ENCODE measurements at places on chromosomes 11 and 22.

GRCh38 chr11:76706667-76707066 lies 36.1 kb upstream of the LRRC32 start:
- no peaks in the 10 kb centered on the region for H3K36me3 ChIP-seq
- H3K4me3 ChIP-seq, result no peak overlapping the region
- peaks cover 9% of the 10 kb centered on the region for H3K27me3 ChIP-seq

DNA sequence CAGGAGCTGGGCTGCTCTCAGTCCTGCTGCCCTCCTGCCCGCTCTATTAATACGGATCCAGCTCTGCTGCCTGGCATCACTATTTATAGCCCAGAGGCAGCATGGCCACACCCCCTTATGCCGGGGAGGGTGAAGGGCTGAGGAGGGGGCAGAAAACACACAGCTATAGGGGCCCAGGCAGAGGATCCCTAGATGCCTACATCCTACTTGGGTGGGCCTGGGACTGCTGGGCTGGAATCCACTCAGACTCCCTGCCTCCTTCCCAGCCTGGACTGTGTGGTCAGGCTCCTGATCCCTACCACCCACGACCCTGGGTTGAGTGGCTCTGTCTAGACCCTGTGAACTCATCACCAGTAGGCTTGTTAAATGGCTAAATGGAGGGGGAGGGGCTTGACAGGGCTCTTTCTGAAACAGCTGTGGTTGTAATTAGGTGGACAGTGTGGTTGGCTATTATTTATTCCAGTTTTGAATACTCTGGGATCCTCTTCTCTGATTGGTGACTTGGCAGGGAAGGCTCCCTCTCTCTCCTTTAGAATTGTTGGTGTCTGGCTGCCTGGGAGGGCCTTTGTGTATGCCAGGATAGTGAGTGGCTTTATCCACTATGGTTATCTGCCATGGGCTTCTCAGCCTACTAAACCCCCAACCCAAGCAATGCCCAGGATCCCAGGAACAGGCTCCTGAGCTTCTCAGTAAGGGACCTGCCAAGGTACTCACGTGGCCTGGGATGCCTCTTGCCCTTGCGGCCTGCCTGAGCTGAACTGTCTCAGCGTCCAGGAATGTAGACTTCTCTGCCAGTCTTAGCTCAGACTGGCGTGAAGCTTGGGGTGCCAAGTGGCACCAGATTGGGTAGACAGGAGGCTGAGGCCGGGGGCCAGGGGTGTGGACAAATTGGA lies 15.2 kb downstream of the PHLDB1 start:
- H3K4me1 ChIP-seq, result peaks cover 9% of the 10 kb centered on the region
- H3K36me3 ChIP-seq, result no peaks in the 10 kb centered on the region
- DNase-seq, result no peak
- no peak overlapping the region for H3K27ac ChIP-seq
- H3K4me3 ChIP-seq, result no peak overlapping the region
- peaks cover 14% of the 10 kb centered on the region for H3K27me3 ChIP-seq

- no peaks in the 10 kb centered on the region for H3K27me3 ChIP-seq
- H3K4me1 ChIP-seq, result peaks cover 33% of the 10 kb centered on the region
- H3K4me3 ChIP-seq, result no peak within 1 kb of the TSS
- peak within 1 kb of the TSS; percentile 55 for H3K27ac ChIP-seq
Observed at GRCh38 chr22:25741692-25742626, at the start of gene MYO18B. Gene MYO18B, plus strand, starts transcription at chr22:25742188. Its CDS starts 18,905 bp downstream, at chr22:25761093.

GRCh38 chr11:29129844-29130243 lies 887.0 kb downstream of the KCNA4 start:
- H3K4me1 ChIP-seq, result no peaks in the 10 kb centered on the region
- no peak for DNase-seq
- no peaks in the 10 kb centered on the region for H3K27me3 ChIP-seq
- no peak overlapping the region for H3K4me3 ChIP-seq
- no peaks in the 10 kb centered on the region for H3K36me3 ChIP-seq
- no peak overlapping the region for H3K27ac ChIP-seq

DNA sequence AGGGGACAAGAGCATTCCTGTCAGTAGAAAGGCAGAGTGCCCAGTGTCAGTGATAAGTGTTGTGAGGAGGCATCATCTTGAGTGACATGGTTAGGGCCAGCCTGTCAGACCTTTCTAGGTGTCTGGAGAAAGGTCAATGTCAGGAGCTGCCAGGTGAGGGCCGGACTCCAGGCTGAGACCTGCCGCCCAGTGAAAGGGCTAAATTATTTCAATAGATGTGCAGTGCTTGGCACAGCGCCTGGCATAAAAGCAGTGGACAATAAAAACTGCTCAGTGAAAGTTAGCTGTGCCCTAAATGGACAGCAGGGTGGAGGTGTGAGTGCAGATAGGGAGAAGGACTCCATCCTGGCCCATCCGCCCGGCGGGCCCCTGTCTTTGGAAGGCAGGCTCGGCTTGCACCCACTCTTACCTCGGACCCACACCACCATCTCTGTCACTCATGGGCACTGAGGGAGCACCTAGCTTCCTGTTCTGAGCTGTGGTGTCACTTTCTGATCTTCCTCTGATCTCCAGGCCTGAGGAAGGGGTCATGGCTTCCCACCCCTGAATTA lies 23.5 kb upstream of the WNT11 start:
- peaks cover 35% of the 10 kb centered on the region for H3K4me1 ChIP-seq
- H3K4me3 ChIP-seq, result no peak overlapping the region
- DNase-seq, result no peak
- H3K36me3 ChIP-seq, result no peaks in the 10 kb centered on the region

DNA sequence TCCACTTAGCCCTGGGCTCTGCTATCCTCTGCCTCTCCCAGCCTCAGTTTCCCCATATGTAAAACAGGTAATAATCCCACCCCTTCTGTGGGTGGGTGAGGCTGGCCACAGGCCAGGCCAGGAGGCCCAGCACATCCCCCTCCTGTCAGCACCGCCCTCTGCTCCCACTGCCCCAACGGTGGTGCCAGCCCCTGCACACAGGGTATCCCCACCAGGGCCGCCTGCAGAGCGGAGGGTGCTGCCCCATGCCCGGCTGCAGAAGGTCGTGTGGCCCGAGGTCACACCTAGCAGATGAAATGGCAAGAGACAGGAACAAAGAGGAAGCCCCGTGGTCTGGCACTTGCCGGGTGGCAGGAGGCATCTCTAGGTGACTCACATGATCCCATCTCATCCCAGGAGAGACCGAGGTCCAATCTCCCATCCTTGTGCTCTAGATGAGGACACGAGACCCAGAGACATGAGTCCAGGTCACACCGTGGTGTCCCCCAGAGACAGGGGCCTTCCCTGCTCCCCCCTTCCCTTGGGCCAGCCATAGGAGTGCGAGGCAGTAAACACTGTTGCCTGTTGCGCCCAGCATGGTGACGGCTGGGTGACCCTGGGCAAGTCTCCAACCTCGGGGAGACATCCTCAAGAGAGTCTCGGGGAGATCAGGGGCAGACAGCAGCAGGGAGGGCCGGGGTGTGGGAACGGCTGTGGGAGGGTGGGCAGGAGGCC lies 27.2 kb upstream of the PPARA start:
- H3K36me3 ChIP-seq, result no peaks in the 10 kb centered on the region
- H3K27me3 ChIP-seq, result no peaks in the 10 kb centered on the region
- H3K27ac ChIP-seq, result peak overlapping the region; percentile 38
- H3K4me3 ChIP-seq, result no peak overlapping the region
- no peak for DNase-seq
- no peaks in the 10 kb centered on the region for H3K4me1 ChIP-seq

DNA sequence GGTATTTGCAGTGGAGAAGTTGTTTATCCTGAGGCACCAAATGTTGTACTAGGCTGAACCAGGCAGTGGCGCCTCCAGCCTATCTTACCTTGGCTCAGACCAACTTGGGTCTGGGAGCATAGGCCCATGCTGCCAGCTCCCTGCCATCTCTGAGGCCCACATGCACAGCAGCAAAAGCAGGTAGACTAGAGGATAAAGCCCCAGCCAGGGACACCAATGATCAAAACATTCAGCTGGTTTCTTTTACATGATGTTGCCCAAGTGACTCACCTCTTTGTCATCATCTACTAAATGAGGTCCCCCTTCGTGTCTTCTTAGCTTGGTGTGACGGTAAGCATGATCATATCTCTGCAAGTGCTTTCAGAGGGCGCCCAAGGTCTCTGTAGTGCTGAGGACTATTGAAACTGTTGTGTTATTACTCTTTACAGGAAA lies 112.1 kb upstream of the DRD2 start:
- no peak overlapping the region for H3K4me3 ChIP-seq
- H3K4me1 ChIP-seq, result no peaks in the 10 kb centered on the region
- peaks cover 9% of the 10 kb centered on the region for H3K27me3 ChIP-seq
- no peaks in the 10 kb centered on the region for H3K36me3 ChIP-seq
- H3K27ac ChIP-seq, result peak overlapping the region; percentile 56
- peak; percentile 62 for DNase-seq

DNA sequence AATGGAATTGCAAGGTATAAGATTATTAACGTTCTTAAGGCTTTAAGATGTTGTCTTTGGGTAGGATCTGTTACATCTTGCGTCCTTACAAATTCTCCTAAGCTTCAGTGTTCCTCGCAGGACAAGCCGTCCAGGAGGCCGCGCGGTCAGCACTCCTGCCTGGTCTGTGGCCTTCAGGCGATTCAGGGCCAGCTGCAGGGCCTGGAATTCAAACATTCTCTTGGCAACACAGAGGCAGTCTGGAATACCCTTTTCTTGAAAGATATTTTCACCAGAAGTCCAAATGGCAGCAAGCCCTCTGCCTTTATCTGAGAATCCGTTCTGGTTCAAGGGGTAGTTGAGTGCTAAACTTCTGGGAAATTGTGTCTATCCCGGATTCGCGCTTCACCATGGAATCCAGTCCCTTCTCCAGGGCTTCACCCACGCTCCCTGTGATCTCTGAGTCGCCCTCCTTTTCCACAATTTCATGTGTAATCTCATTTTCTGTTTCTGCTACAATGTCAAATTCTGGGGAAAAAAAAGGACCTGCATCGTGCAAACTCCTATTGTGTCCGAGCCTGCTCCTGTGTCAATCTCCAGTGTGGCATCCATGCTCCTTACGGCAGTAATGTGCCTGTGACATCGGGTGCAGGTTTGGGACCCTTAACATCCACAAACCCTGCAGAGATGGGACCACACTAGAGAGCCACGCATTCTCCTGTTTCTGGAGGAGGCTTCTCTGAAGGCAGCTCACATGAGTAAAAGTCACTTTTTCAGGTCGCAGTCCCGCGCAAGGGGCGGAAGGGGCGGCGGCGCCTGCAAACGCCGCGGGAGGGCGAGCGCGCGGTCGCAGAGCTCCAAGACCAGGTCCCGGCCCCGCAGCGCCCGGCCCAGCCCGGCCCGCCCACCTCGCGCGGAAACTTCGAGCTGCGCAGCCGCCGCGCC lies 25.4 kb upstream of the SORL1 start:
- H3K27ac ChIP-seq, result peak overlapping the region; percentile 11
- peak; percentile 68 for DNase-seq
- H3K36me3 ChIP-seq, result peaks cover 1% of the 10 kb centered on the region
- H3K27me3 ChIP-seq, result no peaks in the 10 kb centered on the region

- no peak overlapping the region for H3K27ac ChIP-seq
- H3K27me3 ChIP-seq, result no peaks in the 10 kb centered on the region
- H3K36me3 ChIP-seq, result no peaks in the 10 kb centered on the region
- DNase-seq, result no peak
- no peak overlapping the region for H3K4me3 ChIP-seq
Observed at GRCh38 chr11:118628861-118629549, 21.6 kb downstream of the PHLDB1 start.

- DNase-seq, result no peak
- H3K27me3 ChIP-seq, result no peaks in the 10 kb centered on the region
- no peak overlapping the region for H3K4me3 ChIP-seq
- H3K36me3 ChIP-seq, result no peaks in the 10 kb centered on the region
Observed at GRCh38 chr11:99098258-99098657, 77.5 kb downstream of the CNTN5 start.

- H3K4me1 ChIP-seq, result peaks cover 22% of the 10 kb centered on the region
- DNase-seq, result no peak
- peak overlapping the region; percentile 98 for H3K27ac ChIP-seq
- no peaks in the 10 kb centered on the region for H3K27me3 ChIP-seq
Observed at GRCh38 chr11:58576887-58577471, 1.3 kb upstream of the LPXN start.

- no peaks in the 10 kb centered on the region for H3K27me3 ChIP-seq
- H3K36me3 ChIP-seq, result peaks cover 45% of the 10 kb centered on the region
- H3K4me1 ChIP-seq, result peaks cover 9% of the 10 kb centered on the region
- H3K27ac ChIP-seq, result no peak overlapping the region
Observed at GRCh38 chr11:111797145-111797581, 31.0 kb upstream of the PPP2R1B start.

DNA sequence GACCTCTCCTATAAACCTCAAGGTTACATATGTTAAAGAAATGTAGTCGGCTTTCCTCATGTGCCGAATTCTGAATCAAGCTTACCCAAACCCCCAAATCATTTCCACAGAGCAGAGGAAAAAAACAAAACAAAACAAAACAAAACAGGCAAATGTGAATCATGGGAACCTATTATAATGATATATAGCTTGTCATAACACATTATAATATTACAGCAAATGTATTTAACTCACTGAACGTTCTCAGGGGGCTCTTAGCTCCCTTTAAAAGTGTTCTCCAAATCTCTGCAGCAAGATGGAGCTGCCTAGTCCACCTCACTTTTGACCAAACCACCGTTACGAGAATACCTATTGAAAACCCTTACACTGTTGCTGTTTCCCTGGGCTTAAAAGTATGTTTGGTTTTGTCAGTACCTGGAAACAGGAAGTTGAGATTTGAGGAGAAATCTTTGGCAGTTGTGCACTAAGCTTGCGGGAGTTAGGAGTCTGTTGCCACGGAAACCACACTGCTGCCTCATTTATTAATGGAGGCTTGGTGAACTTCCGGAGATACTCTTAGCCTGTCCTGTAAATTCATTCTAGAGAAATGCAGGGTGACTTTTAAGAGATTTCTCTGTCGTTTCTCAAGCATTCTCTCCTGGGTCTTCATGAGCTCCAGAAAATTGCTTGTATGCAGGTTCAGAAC lies 167.0 kb upstream of the RASSF10 start:
- peaks cover 2% of the 10 kb centered on the region for H3K4me1 ChIP-seq
- no peak overlapping the region for H3K27ac ChIP-seq
- H3K27me3 ChIP-seq, result peaks cover 13% of the 10 kb centered on the region
- no peak overlapping the region for H3K4me3 ChIP-seq
- no peaks in the 10 kb centered on the region for H3K36me3 ChIP-seq

DNA sequence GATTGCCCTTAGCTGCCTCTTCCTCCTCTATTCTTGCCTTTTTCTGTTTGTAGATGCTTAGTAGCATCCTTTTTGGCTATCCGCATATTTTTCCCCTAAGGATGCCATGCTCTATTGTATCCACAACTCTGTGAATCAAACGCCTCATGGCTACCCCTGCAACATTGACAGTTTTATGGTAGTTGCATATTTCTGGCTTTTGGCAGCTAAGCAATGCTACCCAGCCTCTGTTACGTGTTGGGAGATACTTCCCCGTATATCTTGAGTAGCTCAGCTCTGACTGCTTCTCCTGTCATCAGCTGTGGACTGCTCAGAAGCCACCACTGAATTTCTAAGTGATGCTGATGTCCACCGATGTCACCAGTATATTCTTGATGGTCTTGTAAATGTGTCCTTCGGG lies 15.1 kb upstream of the SLC3A2 start:
- H3K27ac ChIP-seq, result no peak overlapping the region
- no peak for DNase-seq
- H3K4me1 ChIP-seq, result peaks cover 20% of the 10 kb centered on the region
- no peak overlapping the region for H3K4me3 ChIP-seq

DNA sequence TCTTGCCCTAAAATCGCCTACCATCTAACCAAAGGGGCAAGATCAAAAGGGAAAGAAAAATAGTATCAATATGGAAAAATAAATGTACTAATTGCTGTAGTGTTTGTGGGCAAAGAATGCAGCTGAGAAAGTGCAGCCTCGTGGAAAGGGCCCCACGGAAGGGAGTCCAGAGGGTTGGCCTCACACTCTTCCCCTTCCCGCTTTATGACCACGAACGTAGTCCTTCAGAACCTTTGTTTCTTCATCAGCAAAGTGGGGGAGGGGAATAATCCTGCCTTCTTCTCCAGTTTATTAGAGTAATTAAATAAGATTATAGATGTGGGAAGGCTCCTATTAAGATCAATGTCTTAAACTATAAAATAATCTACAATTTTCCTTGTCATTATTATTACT lies 41.0 kb downstream of the FLI1 start:
- no peaks in the 10 kb centered on the region for H3K27me3 ChIP-seq
- H3K4me1 ChIP-seq, result peaks cover 92% of the 10 kb centered on the region
- H3K4me3 ChIP-seq, result peak overlapping the region; percentile 51
- peaks cover 13% of the 10 kb centered on the region for H3K36me3 ChIP-seq
- no peak for DNase-seq

All from activated CD8-positive, alpha-beta T cell treated with anti-CD3 and anti-CD28 coated beads for 36 hours (primary cell).